RWPE1 (cell line): ENCODE measurements at places on chromosomes 12 and 14.
A peak's percentile ranks its signal among the peaks of the same experiment; 100 is the strongest.

GRCh38 chr12:46450279-46450748 is 77.7 kb upstream of the SLC38A2 start:
- DNase-seq: no peak

- DNase-seq: no peak
These were observed 358.2 kb downstream of the DIO2 start for GRCh38 chr14:79852950-79853744.

DNA sequence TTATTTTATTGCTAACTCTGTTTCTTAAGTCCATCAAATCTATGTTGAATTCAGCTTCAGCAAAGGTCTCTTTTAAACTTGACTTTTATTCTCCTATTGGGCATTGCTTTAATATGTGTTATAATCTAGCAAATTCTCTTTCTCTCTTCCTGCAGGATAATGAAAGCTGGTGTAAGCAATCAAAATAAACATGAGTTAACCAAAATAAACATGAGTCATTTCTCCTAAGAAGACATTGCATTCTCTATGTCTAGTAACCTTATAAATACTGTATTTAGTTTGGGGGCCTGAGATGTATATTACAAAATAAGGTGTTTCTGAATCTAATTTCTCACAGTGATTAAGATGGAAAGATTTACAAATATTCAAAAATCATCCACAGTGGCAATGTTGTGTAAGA is 739.1 kb upstream of the ATXN7L3B start:
- no peak for DNase-seq

GRCh38 chr12:101474711-101475386 is at the start of gene SPIC:
Gene SPIC (plus strand): TSS chr12:101475336. CDS start chr12:101476905, 1,569 bp downstream.
- DNase-seq: no peak

- DNase-seq: no peak
These were observed 82.6 kb downstream of the LRRC74A start for GRCh38 chr14:76908834-76909233.

DNA sequence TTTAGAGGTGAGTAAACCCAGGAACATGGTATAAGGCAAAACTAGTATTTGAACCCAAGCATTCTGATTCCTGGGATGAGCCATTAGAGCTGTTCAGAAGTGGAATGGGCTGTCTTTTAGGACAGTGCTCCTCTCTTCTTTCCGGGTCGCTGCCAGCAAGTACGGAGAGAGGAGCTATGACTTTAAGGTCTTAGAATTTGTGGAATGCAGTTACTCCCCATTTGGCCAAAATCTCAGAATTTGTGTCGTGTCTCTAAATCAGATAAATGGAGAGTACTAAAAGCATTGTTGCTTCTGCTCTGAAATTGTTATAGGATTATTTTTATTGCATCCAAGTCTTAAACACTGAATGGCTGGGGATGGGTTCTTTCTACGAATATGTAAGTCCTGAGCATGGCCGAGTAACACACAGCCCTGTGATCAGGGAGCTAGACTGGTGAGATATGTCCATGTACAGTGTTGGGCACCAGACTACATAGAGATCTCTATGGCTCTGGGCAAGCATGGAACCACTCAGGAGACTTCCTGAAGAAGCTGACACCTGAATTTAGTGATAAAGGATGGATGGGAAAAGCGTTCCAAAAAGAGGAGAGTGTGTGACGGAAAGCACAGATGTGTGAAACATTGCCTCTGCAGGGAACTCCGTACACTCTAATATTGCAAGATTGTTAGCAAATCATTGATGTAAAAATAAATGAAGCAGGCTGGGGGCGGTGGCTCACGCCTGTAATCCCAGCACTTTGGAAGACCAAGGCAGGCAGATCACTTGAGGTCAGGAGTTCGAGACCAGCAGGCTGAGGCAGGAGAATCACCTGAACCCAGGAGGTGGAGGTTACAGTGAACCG is 184.7 kb downstream of the SRGAP1 start:
- DNase-seq: no peak

DNA sequence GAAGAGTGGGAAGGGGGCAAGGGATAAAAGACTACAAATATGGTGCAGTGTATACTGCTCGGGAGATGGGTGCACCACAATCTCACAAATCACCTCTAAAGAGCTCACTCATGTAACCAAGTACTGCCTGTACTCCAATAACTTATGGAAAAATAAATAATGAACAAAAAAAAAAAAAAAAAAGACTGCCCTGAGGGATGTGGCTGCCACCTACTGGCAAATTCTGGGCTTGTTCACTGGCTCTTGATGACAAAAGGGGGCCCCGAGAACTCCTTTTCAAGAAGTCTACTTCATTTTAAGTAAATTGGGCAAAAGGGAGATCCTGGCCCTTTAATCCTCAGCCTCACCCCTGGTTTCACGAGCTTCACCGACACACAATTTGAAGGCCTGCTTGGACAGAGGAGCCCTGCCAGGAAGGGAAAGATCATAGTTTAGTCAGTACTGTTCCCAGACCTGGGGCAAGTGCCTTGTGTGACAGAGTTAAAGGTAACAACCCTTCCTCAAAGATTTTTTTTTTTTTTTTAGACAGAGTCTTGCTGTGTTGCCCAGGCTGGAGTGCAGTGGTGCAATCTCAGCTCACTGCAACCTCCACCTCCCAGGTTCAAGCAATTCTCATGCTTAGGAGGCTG is 26.1 kb upstream of the STAC3 start:
- no peak for DNase-seq

DNA sequence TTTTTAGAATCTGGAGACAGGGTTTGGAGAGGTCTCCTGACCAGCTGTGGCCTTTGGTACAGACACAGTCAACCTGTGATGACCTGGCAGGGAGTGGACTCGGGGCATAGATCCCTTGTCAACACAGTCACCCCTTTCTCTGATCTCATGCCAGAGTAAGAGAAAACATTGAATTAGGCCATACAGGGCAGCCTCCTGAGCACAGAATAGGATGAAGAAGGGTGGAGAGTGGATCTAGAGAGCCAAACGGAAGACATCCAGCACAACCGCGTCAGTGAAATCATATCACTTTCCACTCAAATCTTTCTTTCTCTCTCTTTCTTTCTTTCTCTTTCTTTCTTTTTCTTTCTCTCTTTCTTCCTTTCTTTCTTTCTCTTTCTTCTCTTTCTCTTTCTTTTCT is 145.9 kb upstream of the TBX3 start:
- no peak for DNase-seq

GRCh38 chr12:64457923-64458322 is 6.0 kb downstream of the TBK1 start:
- DNase-seq: no peak

DNA sequence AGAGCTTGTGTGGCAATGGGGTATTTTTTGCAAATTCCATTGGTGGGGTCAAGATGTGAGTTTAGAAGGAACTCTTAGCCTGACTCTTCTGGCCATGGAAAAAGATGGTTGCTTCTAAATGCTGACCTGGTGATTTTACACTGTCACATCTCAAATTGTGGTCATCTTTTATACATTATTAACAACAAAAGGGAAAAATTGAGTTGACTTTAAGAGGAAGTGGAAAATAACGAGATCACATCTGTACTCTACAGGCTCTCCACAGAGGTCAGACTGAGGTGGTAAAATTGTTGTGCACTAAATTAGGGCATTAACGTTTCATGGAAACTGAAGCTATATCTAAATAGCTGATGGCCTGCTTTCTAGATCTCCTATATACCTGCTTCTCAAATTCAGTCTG is 44.7 kb downstream of the PTPN11 start:
- DNase-seq: no peak

GRCh38 chr14:71695611-71696350 is 236.4 kb upstream of the RGS6 start:
- DNase-seq: no peak

DNA sequence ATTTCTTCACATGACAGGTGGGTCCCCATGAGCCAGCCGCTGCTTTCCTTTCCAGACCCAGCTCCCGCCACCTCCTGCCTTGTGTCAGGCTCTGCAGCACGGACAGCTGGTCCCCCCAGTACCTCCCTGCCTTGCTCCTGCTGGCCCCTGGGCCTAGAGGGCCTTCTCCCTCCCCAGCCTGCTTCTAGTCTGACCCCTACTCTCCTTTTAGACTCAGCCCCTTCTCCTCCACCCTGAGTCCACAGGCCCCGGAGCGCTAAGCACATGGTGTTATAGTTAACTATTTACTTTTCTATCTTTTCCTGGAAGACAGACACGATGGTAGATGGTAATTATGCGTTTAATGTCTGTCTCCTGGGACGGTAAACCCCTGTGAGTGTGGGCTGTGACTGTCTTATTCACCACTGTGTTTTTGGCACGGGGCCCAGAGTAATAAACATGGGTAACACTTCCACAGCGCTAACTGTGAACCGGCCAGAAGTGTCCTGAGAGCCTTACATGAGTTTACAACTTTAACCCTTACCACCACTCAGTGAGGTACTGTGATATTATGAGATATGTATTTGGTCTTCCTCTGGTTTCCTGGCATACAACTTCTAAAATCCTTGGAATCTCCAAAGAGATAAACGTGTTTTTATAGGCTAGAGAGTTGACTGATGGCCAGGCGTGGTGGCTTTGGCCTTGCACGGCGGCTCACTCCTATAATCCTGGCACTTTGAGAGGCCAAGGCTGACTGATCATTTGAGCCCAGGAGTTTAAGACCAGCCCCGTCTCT is 41.2 kb downstream of the DGLUCY start:
- DNase-seq: peak; percentile 34

DNA sequence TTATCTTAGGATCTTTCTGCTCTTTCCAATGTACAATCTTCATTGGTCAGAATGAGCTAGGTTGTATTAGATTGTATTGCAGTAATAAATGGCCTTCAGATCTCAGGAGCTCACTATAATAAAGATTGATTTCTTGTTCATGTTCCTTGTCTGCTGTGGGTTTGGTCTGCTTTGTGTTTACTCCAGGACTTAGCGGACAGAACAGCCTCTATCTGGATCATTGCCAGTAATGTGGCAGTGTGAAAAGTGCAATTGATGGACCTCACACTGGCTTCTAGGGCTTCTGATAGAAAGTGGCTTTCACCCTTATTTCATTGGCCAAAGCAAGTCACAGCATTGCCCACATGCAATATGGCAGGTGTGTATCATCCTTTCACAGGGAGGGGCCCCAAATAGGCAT is 81.2 kb downstream of the BTG1 start:
- no peak for DNase-seq

DNA sequence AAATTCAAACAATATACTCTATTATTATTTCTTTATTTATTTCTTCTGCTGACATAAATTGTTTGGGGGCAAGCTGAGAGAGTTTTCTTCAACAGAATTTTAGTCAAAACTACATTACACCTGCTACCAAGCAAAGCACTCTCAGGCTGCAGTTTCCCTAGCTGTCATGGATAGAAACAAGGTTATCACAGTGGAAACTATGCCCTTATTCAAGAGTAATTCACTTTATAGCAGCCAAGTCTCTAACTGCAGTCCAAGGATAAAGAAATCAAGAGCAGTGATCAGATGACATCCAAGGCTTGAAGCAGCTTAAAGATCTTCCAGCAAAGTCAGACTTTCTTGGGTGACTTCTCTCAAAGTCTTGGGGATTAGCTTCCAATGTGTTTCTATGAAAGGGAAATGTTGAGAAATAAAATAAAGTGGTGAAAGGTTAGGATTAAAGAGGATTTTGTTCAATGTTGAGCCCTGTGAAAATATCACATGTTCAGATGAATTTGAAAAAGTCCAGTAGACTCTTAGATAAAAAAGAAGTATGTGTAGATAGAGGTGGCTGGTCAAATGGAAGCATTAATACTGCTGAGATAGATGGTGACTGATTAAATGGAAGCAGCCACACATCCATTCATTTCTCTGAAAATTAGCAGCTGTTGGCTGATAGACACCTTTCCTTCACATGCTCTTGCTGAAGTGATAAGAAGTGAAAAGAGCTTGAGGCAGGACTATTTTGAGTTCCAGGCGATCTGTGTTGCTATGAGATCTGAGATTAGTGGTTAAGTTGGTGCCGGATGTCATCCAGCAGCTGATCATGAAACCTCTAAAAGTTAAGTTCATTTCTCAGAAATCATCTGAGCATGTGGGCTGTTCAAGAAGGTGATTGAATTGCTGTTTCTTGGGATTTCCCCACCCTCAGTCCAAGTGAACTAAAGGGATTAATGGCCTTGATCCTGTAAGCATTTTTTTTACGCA is 257.8 kb upstream of the BTG1 start:
- no peak for DNase-seq

- DNase-seq: no peak
These were observed 3.6 kb upstream of the NUDT4 start for GRCh38 chr12:93373961-93374656.

DNA sequence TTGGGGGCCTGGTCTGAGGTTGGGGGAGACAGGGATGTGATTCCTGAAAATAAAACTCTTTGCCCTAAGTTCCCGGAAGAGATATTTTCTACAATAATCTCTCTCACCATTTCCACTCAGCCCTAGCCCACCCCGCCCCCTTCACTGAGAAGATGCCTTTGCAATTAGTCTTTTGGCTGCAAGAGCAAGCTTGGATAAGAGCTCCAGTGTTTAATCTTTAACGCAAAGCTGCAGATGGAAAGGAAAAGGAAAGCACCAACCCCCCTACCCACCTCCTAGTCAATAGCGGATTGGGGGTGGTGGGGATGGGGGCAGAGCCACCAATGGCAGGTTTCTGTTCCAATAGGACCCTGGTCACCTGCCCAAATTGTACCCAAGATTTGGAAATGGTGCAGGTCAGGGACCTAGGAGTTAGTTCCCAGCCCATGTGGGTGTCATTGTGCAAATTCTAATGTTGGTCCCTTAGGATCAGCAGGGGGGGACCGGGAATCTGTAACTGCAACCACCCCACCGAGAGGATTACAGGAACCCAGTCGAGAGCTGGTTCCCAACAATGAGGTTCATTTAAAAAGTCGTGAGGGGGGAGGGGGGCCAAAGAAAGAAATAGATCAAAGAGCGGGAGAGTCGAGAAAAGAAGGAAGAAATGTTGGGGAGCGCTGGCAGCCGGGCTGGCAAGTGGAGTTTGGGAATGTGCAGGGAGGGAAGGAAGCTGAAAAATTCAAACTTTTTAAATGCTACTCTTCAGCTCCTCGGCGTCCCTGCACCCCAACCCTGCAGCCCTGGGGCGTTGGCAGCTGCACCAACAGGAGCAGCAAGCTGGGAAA is 1.6 kb downstream of the ZFP36L1 start:
- DNase-seq: no peak

DNA sequence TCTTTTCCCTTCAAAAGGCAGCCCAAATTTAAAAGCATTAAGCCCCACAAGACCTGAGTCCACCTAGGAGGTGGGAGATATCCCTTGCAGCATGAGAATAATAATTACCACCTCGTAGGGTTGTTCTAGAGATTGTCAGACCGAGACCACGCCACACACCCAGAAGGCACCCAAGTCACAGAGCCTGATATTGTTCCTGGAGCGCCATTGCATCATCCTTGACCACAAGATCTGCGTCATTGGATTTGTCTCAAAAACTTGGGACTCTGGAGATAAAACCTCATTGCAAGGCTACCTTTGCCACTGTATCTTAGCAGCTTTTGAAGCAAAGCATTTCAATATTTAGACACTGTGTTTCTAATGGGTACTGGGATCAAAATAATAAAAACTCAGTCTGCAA is 29.4 kb upstream of the PPP2R5C start:
- no peak for DNase-seq
